ENCODE measurements at places on chromosomes 7 and 10.

DNA sequence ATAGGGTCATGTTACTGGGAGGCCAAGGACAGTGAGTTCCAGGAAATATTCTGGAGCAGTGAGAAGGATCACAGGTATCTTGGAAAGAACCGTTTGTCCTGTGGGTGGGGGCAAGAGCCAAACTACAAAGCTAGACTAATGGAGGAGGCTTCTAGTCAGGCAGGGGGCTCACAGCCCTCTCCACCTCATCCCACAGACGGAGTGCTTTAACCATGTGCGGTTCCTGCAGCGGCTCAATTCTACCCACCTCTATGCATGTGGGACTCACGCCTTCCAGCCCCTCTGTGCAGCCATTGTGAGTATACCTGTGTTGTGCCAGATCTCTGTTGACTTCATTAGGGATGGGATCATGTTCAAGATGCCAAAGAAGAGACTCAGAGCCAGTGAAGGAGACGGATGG is 8.1 kb downstream of the SEMA4G start:
- DNase-seq, result no peak

- DNase-seq, result no peak
These were observed 1.6 kb downstream of the TAC1 start for GRCh38 chr7:97733276-97734161.

- no peak for DNase-seq
These were observed 74.1 kb downstream of the ADD3 start for GRCh38 chr10:110081911-110082310.

DNA sequence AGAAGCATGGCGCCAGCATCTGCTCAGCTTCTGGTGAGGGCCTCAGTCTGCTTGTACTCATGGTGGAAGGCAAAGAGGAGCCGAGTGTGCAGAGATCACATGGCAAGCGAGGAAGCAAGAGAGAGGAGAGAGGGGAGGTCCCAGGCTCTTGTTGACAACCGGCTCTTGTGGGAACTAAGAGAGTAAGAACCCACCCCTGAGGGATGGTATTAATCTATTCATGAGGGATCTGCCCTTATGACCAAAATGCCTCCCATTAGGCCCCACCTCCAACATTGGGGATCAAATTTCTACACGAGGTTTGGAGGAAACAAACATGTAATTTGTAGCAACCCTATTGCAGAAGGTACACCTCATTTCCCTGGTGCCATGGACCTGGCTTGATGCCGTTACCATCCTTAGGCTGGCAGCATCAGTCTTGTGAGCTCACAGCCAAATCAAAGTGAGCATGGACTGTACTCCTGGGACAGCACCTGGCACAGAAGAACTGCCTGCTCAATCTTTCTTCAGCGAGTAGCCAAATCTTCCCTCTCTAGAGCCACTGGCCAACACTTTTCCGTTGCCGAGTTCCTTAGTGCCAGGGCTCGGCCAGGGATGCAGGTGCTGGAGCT is 6.5 kb downstream of the BTBD16 start:
- no peak for DNase-seq

DNA sequence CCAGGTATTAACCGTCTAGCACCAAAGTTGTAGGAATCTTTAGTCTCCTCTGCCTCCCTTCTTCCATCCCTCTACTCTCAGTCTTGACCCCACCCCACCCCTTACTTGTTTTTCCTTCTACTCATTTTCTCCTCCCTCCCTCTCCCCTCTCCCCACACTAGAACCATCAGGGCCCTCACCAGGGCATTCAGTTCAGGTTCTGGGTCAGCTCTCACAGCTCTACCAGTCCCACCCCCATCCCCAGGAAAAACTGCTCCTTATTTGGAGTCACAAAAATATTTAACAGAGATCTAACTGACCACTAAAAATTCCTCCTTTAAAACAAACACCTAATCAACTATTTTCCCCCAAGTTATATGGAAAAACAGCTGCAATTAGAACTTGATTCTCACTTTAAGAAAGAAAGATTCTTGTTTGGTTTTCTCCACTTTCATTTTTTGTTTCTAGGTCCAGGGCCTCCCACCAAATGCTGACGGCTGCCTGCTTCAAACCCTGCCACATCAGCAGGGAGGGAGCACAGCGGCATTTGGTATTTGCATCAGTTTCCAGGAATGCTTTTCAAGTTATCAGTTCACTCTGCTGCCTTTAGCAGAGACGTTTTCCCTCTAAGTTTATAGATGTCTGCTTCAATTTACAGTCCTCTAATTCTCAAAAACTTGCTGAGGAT is 2.8 kb upstream of the COL1A2 start:
- DNase-seq, result no peak

- no peak for DNase-seq
These were observed 18.7 kb downstream of the ZNF316 start for GRCh38 chr7:6655636-6656385.

GRCh38 chr10:29615195-29615594 is 19.6 kb downstream of the SVIL start:
- DNase-seq, result no peak

DNA sequence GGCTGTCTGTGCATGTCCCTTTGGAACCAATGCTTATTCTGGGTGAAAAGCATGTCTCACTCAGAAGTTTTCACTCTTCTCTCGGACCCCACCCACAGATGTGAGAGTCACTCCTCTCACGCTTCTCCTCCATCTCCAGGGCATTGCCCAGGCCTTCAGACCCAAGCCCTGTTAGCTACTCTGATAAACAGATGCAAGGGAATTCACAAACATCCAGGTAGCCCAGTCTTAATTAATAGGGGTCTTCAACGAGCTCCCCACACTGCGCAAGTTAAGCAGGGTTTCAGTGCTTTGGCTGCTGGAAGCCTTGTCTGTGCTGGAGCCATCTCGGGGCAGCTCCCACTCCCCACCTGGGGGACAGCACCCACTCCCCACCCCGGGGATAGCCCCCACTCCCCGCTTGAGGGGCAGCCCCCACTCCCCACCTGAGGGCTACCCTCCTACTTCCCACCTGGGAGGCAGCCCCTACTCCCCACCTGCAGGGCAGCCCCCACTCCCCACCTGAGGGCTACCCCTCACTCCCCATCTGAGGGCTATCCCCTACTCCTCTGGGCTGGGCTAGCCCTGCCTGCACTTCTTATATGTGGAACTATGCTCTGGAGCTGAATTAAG is 8.7 kb downstream of the PKD1L1 start:
- DNase-seq, result no peak

DNA sequence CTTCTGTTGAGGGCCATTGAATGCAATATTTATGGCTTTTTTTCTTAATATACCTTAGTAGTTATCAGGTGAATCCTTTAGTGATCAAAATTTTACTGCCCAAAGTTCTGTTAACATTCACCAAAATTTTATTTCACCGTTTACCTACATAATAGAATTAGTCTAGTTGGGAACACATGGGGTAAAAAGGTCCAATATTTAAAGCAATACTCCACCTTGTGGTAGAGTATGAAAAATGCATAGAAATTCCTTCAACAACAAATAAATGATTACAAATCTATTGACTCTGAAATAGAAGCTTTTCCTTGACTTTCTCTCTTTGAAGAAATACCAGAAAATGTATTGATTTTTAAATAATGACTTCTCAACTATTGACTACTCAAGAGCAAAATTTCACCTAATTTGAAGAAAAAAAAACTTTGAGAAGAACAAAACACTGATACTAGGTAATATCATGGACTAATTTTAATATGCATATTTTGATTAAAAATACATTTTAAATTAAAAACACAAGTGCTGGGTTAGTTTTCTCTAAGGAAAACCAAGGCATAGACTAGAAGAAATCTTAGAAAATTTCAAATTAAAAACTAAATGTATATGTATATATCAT is 43.3 kb downstream of the POLR1F start:
- DNase-seq, result no peak

DNA sequence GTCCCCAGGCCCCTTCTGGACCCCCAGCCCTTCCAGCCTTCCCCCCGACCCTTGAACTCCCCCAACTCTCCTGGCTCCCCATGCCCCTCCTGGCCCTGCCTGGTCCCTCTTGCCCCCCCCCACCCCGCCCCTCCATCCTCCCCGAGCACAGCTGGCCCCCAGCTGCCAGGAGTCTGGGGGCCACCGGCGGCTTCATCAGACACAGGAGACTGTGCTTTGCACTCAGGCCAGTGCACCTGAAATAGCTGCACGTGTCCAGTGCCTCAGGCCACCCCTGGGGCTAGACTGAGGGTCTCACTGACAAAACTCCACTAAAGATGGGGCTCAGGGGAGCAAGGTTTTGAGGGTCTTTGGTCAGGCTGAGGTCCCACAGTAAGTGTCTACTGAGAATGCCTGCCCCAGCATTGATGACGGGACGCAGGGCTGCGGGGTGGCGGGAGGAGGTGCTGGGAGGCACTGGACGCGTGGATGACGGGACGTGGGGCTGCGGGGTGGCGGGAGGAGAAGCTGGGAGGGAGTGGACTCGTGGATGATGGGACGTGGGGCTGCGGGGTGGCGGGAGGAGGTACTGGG is 6.5 kb downstream of the FOXL3 start:
- no peak for DNase-seq

DNA sequence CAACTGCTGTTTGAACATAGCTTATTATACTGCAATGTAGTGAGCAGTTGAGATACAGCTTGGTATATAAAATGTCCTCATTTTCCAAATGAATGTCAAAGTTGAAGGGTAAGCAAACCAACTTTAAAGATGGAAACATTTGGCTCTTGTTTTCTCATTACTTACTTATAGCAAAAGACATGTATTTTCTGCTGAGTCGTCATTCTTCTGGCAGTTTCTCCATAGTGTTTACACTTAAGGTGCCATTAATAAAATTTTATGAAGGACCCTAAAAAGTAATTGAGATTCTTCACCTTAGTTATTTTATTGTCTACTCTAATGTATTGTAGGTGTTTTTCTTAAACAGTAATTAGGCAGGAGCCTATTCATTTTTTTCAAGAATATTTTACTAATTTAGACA is 68.6 kb downstream of the INSYN2A start:
- no peak for DNase-seq

All from activated CD8-positive, alpha-beta memory T cell treated with anti-CD3 and anti-CD28 coated beads for 1 hour (primary cell).